Ovary (tissue), 10 donors: ENCODE measurements at places on chromosomes 4 and X. TPM values are rescaled to one million over a fixed set of nuclear protein-coding genes. Genes with fewer than 3 reads are reported as not detected.

SPANXD gene
- not detected for polyA plus RNA-seq

- no peaks in the 10 kb centered on the region for H3K36me3 ChIP-seq
- H3K4me3 ChIP-seq = no peak overlapping the region
- DNase-seq = no peak
- no peaks in the 10 kb centered on the region for H3K27me3 ChIP-seq
These were observed 10.0 kb downstream of the ABHD18 start for GRCh38 chr4:127975121-127975770.

GRCh38 chr4:71709961-71710360 is 73.9 kb downstream of the GC start:
- no peaks in the 10 kb centered on the region for H3K27me3 ChIP-seq
- no peak overlapping the region for H3K4me3 ChIP-seq
- H3K27ac ChIP-seq = no peak overlapping the region

- no peaks in the 10 kb centered on the region for H3K36me3 ChIP-seq
- DNase-seq = no peak
- H3K4me1 ChIP-seq = no peaks in the 10 kb centered on the region
- H3K4me3 ChIP-seq = no peak overlapping the region
These were observed 43.2 kb upstream of the BMPR1B start for GRCh38 chr4:94714365-94715160.

ALG13 gene
- 26.4 TPM for polyA plus RNA-seq

DNA sequence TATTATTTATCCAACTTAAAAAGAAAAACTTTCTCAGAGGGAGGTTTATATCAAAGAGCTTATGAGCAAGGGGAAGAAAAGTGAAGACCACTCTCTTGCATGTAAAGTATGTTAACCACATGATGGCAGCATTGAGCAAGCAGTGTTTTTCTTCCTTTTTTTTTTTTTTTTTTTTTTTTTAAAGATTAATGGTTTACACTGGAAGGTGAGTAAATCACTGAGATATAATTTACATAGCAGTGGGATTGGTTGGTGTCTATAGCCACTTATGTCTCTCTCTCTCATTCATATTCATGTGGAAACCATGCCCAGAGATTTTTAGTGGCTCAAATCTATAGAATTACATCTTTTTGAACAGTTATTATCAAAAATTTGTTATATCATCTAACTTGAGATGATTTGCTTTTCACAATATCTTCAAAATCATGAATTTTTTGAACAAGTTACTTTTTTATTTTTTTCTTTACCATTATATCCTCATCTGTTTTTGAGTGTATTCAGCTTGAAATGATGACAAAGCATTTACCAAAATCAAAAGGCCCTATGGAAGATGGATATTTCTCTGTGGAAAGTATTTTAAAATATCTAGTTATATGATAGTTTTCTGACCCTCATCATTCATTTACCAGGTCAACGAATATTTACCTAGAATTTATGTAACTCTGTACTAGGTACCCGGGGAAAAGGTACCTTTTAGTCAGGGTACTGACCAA is 31.6 kb downstream of the MTHFD2L start:
- no peak overlapping the region for H3K4me3 ChIP-seq
- no peaks in the 10 kb centered on the region for H3K4me1 ChIP-seq
- H3K27ac ChIP-seq = no peak overlapping the region
- DNase-seq = no peak
- H3K36me3 ChIP-seq = no peaks in the 10 kb centered on the region

GRCh38 chr4:142202404-142203332 is 566.3 kb downstream of the IL15 start:
- H3K27ac ChIP-seq = no peak overlapping the region
- no peaks in the 10 kb centered on the region for H3K4me1 ChIP-seq
- H3K27me3 ChIP-seq = no peaks in the 10 kb centered on the region

TCEAL6 gene
- polyA plus RNA-seq = 3.8 TPM

DNA sequence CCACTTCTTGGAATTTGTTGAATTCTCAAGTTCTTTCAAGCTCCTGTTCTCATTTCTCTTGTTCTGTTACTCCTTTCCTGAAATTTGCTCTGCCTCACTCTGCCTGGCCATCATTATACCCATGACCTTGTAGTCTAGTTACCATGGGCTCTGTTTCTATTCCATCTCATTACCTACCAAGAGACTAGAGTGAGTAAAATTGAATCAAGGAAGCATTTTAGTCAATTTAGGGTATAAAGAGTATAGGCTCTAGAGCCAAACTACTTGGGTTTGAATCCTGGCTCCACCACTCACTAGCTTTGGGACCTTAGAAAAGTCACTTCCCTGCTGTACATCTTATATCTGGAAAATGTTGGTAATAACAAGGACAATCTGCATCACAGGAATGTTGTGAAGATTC is 2.2 kb downstream of the ALAS2 start:
- H3K4me3 ChIP-seq = no peak overlapping the region
- no peak overlapping the region for H3K27ac ChIP-seq
- no peaks in the 10 kb centered on the region for H3K4me1 ChIP-seq
- DNase-seq = no peak
- no peaks in the 10 kb centered on the region for H3K36me3 ChIP-seq
